RCC 7860 (cell line): ENCODE measurements at places on chromosomes 7 and 10.

DNA sequence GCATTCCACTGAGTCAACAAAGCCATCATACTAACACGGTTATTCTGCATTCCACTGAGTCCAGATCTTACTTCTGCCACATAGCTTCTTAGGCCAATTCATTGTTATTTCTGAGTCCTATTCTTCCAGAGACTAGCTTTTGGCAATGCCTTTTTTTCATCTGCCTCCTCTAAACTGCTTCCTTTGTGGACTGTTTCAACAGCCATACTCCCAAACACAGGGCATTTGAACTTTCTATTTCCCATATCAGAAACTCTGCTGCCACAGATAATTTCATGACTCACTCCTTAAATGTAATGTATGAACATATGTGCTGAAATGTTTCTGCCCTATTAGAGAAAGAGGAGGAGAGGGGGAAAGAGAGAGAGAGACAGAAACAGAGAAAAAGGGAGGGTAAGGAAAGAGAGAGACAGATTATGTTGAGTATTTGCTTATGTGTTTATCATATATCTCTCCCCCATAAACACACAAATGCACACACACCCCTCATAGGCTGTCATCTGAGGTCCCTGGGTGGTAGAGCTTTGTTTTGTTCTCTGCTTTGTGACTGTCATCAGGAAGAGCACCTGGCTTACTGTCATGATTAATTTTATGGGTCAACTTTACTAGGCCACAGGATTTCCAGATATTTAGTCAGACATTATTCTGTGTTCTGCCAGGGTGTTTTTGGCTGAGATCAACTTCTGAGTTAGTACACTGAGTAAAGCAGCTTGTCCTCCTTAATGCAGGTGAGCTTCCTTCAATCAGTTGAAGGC is 308.0 kb upstream of the KCND2 start:
- no peak for DNase-seq

GRCh38 chr7:6228361-6229229 is 43.8 kb downstream of the CYTH3 start:
- DNase-seq = no peak

GRCh38 chr7:133529861-133530260 is 277.0 kb downstream of the EXOC4 start:
- no peak for DNase-seq

DNA sequence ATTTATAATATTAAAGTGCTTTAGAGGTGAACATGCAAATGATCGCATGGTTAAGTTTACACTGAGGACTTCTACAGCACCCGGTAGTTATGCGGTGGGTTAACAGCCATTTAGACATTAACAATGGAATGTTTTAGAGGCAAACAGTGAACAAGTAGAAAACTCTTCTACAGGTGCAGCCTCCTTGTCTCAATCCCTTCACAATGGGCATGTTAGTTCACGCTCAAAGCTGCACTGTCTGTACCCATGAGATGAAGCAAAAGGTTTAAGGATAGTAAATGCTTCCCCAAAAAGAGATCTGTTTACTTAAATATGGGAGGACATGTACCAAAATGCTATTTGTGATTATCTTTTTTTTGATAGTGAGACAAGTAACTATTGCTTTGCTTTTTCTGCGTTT is 25.1 kb downstream of the PUS7 start:
- no peak for DNase-seq

- peak; percentile 27 for DNase-seq
Observed at GRCh38 chr10:27661514-27662286, 83.9 kb downstream of the MKX start.
